CD4-positive, alpha-beta T cell treated with Interleukin-12 subunit alpha and Interleukin-12 subunit beta, for 1 hour (primary cell): ENCODE measurements at places on chromosomes 5 and 9.

DNA sequence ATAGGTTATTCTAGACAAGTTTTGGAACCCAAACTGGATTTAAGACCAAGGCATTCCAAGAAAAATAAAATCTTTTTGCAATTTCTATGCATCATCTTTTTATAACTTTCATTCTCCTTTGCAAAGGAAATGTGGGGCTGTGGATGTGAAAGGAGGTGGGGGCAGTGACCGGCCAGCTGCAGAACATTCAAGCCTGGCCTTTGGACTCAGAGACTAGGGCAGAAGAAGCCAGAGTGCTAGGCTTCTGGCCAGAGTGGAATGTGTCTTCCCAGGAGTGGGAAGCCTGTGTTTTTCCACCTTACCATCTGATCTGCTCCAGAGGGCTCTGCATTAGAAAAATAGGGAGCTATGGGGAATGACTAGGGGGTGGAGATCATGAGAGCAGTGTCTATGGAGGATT, 148.5 kb downstream of the C9orf152 start:
- no peak for DNase-seq

DNA sequence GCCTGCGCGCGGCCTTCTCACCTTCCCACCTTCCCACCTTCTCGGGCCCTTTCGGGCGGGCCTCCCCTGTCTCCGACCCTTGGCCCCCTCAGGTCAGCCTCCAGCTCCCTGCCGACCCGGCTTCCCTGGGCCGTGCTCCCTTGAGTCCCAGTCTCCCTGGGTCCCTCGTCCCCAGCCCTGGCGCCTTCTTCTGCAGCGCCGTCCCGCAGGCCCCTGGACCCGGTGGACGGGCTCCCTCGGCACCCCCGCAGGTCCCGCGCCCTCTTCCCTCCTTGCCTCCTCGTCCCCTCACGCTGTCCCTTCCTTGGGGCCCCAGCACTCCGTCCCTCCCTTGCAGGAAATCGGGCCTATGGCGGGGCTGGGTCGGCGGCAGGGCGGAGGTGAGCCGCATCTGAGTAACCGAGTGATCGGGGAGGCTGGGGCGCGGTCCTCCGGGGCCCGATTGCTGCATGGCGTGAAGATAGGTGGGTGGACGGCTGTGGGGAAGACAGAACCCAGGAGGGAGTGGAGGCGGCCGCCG, 7.6 kb downstream of the ARPC5L start:
- peak; percentile 41 for DNase-seq

- no peak for DNase-seq
Measured at GRCh38 chr9:138040446-138041430, 163.2 kb downstream of the CACNA1B start.

DNA sequence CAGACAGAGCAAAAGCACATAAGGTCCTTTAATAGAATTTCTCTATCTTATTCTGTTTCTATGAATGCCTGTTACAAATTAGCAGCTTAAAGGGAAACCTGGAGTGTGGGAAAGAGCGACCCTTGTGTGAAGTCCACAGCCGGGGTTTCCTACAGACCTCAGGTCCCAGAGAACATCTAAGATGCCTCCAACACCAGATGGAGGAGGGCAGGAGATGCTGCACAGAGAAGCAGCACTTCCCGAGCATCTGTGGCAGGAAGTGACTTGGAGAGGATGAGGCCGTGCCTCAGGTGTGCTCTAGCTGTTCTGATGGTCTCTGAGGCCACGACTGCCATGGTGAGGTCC, 26.8 kb downstream of the IRF1 start:
- DNase-seq, result peak; percentile 27

DNA sequence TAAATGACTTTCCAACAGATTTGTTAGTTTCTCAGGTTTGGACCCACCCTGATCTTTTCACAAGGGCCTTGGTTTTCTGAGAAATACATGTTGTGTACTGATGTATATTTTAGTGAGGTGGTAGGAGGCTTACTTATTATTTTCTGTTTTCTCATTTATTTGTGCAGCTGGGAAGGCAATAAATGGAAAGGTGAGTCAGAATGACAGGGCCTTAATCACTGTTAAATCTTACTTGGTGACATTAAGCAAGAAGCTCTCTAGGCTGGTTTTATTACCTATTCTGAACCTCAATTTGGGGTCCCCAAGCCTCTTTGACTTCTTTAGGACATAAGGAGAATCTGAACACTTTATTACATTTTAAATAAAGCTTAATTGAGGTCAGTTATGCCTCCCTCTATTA, 214.0 kb upstream of the DAB2 start:
- no peak for DNase-seq

- no peak for DNase-seq
Measured at GRCh38 chr5:8869932-8870331, 675.9 kb downstream of the SEMA5A start.

DNA sequence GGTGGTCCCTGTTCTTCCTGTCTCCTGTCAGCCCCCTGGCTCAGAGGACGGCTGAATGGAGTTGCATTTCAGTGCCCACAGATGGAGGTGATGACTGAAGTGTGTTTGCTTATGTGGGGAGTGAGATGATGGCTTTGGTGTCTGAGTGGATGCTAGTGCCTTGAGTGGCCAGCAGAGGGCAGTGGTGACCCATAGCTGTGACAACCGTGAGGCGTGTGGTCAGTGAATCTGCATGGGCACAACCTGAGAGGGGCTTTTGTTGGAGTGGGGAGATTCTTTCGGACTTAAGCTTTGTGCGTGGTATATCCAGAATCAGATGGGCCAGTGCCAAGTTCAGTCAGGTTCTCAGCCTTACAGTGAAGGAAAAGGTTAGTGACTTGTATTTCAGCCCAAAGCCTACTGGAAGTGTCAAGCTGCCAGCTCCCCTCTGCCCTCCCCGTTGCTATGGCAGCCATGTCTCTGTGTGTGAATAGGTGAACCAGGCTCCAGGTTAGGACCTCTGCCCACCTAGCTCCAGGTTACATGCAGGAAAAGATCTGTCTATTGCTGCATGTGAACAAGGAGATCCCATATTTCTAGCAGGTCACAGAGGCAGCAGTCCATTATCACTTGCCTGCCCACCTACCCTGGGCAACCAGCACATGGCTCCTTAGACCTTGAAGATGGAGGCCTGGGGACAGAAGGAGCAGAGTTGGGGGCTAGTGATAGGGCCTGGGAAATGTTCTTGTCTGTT, 14.7 kb upstream of the CXXC5 start:
- peak; percentile 77 for DNase-seq

DNA sequence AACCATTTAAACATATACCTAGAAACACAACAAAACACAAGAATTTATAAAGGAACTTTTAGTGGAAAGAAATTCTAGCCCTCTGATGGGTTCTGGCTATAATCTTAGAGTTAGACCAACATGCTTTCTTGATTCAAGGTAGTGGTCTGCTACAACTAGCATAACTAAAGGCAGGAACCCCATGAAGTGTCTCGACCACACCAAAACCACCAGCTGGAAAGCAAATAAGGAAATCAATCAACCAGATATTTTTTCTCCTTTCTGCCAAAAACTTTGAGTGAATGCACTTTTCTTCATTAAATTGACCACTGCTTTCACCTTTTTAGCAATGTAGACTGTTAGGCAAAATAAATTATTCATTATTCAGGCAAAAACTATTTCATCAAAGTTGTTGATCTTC, 346.4 kb downstream of the EBF1 start:
- DNase-seq, result no peak

DNA sequence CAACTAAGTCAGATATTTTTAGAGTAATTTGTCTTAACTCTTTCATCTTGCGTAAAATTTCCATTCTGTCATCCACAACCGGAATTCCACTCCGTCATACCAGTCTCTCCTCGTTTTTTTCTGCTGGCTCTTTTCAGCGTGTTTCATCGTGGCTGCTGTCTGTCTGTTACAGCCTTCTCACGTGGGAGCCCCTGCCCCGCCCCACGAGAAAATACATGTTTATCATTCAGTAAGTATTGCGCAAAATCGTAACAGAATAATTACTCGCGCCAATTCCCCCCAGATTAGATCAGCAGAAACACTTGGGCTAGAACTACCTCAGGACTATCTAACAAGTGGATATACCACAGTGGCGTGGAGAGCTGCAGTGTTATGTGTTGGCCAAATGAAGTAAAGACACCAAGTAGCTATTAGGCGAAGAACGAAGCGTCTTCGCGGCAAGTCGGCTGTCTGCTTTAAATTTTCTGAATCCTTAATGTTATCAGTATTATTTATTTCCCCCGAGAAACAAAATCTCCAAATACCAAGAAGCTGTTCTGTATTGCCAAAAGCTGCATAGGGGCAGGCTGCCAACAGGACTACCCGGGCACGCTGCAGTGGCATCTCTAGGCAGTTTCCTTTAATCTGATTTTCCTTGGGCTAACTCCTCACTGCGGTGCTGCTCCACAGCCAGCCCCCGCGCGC, 566 bp upstream of the FOCAD start:
- DNase-seq, result peak; percentile 49

GRCh38 chr9:133075925-133076630, 14.3 kb downstream of the CEL start:
- no peak for DNase-seq

DNA sequence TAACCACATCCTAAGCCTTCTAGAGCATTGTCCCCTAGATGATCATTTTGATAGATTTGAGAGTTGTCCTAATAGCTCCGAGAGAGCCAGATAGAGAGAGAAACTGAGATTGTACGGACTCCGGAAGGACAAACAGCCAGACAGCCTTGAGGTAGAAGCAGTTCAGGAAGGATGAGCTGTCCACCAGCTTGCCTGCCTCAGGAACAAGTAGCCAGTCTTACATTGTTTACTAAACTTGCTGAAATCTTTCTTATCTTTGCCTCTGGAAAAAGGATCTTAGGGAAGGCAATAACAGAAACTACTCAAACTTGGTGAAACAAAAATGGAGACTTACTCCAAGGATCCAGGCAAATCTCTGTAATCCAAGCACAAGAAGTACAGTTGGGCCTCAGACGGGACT, 39.0 kb upstream of the SAP30L start:
- DNase-seq, result no peak

DNA sequence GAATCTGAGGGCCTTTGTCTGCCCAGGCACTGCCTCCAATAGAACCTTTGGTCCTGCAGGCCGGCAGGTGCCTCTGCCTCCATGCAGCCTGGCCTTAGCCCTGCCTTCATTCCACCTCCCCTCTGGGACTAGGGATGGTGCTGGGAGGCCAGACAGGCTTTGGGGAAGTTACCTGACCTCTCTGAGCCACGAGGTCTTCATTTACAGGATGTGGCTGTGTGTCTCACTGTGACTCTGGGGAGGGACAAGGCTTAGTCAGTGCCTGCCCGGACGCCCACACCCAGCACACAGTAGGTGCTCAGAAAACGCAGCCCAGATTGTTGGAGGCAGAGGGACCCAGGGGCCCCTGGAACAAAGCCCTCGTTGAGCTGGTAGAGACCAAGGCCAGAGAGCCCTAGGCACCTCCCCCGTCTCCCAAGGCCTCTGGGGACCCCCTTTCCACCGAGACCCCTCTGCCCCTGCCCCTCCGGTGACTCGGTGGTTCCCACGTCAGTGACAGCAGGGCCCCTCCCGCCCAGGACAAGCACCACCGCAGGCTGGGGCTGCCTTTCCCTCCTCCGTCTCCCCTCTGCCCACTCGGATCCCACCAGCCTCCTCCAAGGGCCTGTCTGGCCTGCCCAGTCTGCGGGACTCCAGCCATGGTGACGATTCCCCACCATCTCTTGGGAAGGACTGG, 46.9 kb upstream of the EGFL7 start:
- no peak for DNase-seq

DNA sequence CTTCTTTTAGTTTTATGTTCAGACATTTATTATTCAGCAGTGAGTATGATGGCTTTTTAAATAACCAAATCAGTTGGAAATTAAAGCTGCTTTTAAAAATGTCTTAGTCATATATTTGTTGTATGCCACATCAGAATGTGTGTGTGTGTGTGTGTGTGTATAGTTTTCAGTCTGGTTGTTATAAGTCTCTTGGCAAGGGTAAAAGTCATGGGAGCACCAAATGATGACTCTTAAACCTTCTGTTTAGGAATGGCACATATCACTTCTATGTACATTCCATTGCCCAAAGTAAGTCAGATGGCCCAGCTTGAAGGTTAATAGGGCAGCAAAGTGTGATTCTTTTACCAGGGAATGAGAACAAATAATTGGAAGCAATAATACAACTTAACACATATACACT, 135.9 kb downstream of the RNF180 start:
- no peak for DNase-seq

GRCh38 chr9:5264219-5264595, 33.0 kb downstream of the INSL4 start:
- no peak for DNase-seq

- DNase-seq, result no peak
Measured at GRCh38 chr5:9498541-9499497, 47.1 kb downstream of the SEMA5A start.

- no peak for DNase-seq
Measured at GRCh38 chr9:13128266-13128860, 151.1 kb downstream of the MPDZ start.

- no peak for DNase-seq
Measured at GRCh38 chr9:114552706-114553105, 34.9 kb upstream of the ATP6V1G1 start.

DNA sequence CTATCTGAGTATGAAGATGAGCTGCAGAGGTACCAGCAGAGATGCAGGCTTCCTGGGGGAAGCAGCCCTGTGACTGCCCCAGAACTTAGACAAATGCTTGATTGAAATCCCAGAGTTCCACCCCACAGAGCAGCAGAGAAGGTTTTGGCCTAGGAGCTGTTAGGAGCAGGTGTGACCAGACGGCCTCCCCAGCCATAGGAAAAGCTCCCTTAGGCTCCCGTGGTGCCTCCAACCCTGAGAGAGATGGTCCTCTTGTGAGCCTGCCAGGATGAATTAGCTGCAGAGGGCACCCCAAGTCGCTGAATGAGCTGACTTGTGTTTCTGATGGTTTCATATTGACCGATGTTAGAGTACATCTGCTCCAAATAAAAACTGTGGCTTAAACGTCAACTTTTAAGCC, 22.1 kb downstream of the NTRK2 start:
- DNase-seq, result no peak

GRCh38 chr5:144567421-144567780, 396.7 kb downstream of the KCTD16 start:
- no peak for DNase-seq

DNA sequence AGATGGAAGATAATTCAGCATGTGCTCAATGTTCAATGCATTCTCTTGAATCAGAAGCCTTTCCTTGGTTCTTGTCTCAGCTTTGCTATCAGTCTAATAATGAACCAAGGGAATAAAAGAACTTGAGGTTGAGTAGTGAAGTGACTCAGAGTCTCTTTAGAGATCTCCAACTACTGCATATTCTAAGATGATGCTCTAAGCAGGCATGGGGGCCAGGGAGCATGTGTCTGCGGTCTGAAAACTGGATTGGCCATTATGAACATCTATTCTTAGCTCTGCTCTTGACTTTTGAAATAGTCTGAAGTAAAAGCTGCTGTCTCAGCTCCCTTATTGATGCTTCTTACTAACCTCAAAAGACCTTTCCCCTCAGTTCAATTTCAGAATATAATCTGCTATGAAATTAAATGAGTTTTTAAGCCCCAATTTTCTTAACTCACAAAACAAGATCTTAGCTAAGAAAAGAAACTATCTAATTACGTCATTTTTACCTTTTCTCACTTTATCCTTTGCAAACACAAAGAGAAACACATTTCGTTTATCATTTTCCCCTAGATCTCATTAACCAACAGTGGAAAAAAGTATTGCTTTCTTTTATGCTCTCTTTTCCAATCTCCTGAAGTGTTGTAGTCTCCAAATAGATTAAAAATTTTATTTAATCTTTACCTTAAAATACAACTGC, 44.8 kb downstream of the PLCXD3 start:
- no peak for DNase-seq
